CD8-positive, alpha-beta memory T cell (primary cell): ENCODE measurements at places on chromosomes 7 and 10. TPM values are rescaled to one million over a fixed set of nuclear protein-coding genes. Genes with fewer than 3 reads are reported as not detected.
A peak's percentile ranks its signal among the peaks of the same experiment; 100 is the strongest.

ASB15 gene
- polyA plus RNA-seq: 0.03 TPM

DNA sequence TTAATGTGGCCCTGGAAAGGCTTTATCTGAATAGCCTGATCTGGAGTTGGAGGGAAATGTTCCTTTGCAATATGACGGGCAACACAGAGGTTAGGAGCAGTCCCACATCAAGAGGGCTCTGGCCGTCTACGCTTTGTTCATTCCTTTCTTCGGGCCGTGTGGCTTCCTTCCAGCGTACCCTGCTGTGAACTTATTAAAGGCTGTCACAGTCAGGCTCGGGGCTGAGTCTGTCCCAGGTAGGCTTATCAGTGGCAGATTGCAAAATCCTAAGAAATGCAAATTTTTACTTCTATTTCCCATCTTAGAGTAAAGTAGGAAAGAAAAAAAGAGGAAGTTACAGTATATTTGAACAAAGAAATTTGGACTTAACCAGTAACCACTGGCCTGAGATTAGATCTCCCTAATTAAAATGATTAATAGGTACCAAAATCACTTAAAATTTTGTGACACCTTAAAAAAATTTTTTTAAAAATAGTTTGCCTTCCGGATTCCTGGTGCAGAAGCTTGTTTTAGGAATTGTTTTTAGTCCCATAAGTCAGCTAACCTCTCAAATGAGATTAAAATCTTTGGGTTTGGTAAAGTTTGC is 453.1 kb upstream of the MKI67 start:
- DNase-seq: no peak

GARIN1A gene
- 0.37 TPM for polyA plus RNA-seq

- DNase-seq: no peak
These were observed 10.6 kb upstream of the PRTFDC1 start for GRCh38 chr10:24962995-24963394.

PARG gene
- polyA plus RNA-seq: 17.3 TPM

FKBP6 gene
- polyA plus RNA-seq: not detected

DNA sequence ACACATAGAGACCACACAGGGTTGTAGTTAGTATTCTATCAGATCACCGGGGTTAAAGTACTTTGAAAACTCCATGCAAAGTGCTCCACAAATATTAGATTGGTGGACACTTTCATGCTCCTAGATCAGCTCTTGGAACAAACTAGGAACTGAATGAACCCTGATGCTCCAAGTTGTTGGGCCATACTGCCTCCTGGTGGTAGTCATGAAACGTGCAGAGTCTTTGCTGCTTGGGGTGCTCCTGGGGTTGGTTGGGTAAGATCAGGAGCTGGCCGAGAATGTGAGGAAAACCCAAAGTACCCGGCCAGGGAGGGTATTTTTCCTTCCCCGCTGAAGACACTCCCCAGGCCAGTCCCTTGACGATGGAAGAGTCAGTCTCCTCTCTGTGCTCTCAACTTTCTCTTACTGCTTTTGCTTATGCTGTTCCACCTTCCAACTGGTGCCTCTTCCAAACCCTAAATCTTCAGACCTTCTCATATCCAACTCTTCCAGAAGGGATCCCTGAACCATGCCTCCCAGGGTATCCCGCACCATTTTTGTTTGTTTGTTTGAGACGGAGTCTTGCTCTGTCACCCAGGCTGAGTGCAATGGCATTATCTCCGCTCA is 918 bp upstream of the RPEL1 start:
- DNase-seq: peak; percentile 74

DNA sequence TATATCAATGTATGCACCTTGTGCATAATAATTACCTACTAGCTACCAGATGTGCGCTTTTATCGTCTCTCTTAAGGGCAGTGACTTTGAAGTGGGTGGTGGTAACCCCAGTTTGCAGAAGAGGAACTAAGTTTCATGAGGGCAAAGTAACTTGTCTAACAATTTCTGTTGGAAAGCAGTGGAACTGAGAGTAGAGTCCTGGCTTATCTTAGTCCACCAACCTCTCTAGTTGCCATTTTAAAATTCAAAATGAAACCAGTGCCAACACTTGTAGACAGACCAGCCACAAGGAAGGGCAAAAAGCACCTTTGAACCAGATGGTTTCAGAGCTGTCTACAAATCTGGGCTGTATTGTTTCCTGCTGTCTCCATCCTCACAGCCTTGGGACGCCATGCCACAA is 32.0 kb upstream of the RBM20 start:
- DNase-seq: no peak

KIF11 gene
- polyA plus RNA-seq: 1.0 TPM

- DNase-seq: no peak
These were observed 6.9 kb downstream of the CYCS start for GRCh38 chr7:25118048-25118753.

- no peak for DNase-seq
These were observed 155.6 kb upstream of the GHITM start for GRCh38 chr10:83983578-83984255.

GRCh38 chr10:133466683-133467275 is 13.0 kb downstream of the SCART1 start:
- no peak for DNase-seq

- DNase-seq: no peak
These were observed 5.1 kb downstream of the HOXA13 start for GRCh38 chr7:27194686-27195379.

DNA sequence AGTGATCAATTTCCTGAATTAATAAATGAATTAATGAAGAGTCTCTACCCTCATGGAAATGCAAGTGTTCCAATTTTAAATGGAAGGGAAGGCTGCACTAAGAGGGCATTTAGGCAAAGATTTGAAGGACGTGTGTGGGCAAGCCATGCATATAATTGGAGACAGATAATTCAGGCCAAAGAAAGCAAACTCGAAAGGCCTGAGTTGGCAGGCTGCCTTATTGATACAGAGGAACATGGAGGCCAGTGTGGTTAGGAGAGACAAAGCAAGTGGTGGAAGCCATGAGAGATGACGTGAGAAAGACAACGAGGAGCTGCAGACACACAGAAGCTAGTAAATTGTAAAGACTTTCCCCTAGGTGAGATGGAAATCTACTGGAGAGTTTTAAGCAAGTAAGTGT is 15.4 kb upstream of the PCLO start:
- DNase-seq: no peak

AASS gene
- 2.1 TPM for polyA plus RNA-seq

- no peak for DNase-seq
These were observed 30.2 kb upstream of the ABI1 start for GRCh38 chr10:26890956-26891355.

SFTPA1 gene
- not detected for polyA plus RNA-seq

DNA sequence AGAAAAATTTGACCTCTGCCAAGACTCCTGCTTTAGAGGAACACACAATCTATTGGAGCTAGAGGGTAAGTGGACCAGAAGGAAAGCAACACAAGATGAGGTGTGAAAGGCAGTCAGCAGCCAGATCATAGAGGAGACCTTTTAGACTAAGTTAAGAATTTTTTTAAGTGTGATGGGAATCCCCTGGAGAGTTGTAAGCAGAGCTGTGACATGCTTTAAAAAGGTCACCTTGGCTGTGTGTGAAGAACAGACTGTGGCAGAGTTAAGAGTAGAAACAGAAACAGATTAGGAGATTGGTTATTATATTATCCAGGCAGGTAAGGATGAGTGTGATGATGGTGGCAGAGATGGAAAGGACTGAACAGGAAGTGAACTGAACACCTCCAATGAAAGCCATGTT is 23.5 kb downstream of the CPEB3 start:
- DNase-seq: no peak

MMP21 gene
- polyA plus RNA-seq: not detected

DNA sequence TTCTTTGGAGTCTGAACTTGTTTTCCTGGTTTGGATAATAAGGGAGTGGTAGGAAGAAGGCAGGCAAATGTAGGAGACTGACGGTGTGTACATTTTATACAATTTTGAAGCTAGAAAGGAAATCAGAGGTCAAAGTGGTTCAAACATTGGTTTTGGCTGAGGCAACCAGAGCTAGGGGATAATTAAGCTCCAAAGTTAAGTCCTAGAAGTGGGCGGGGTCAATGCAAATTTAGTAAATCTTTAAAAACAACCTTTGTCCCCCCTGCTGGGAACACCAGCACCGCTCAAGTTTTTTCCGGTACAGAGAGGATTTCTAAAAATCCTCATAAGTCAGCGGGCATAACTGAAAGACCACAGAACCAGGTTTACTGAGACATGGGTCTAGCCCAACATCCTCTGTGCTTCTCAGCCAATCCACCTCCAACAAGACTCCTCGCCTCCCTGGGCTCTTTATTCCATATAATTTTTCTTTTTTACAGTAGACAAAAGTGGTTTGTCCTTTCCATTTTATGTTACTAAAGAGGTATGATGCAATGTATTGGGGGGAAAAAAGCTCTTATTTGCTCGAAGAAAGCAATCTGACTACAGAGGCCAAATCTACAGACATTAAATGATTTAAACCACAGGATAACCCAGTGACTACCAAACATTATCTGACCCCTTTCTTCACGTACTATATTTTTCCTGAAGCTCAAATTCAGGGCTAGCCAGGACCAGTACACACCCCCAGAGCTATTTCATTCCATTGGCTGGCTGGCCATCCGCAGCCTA is 1.6 kb downstream of the GLUD1 start:
- DNase-seq: peak; percentile 9

SLC18A3 gene
- polyA plus RNA-seq: not detected

PON3 gene
- polyA plus RNA-seq: not detected

NDUFB8 gene
- 488 TPM for polyA plus RNA-seq

SKIDA1 gene
- polyA plus RNA-seq: 0.20 TPM

- peak; percentile 36 for DNase-seq
These were observed 56.8 kb downstream of the SND1 start for GRCh38 chr7:127708788-127709187.

SPDYE16 gene
- 0.13 TPM for polyA plus RNA-seq
